Epithelial cell of prostate (primary cell): ENCODE measurements at places on chromosomes 12 and 14.

- DNase-seq: no peak
Observed at GRCh38 chr14:71475916-71476315, 456.3 kb upstream of the RGS6 start.

DNA sequence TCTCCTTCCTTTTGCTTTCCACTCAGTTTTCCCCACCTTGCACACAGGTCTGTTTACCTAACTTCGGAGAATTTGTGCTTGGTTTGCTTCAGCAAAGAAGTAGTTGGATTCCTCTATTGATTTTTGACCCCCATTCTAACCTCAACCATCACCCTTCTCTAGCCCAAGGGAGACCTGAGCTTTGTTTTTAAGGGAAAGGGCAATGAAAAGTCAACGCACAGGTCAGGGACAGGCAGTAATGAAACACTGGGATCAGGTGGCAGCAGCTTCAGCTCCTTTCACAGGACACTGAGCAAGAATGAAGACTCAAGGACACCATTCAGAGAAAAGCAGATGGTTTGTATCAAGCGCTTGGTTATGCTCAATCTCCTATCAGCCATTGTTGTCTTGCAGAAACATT is 46.9 kb upstream of the KRR1 start:
- DNase-seq: no peak

DNA sequence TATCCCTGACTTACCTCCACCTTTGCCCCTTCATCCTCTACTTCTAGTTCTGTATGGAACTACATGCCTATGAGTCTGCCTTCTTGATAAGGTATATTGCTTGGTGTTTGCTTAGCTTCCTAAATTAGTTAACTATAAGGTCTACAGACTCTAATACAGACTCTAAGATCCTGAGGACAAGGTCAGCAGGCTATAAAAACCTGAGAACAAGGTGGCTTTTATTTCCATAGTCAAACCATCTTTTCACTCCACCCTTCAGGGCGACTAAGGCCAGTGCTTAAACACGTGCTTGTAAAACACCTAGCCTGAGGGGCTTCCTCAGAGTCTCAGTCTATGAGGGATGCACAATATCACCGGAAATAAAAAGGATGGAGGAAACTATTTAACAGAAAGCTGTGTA is 36.1 kb upstream of the COL2A1 start:
- DNase-seq: no peak

- DNase-seq: no peak
Observed at GRCh38 chr12:59068436-59068835, 148.1 kb upstream of the LRIG3 start.

- DNase-seq: no peak
Observed at GRCh38 chr12:9933958-9934357, 1.8 kb upstream of the CLEC2A start.

- no peak for DNase-seq
Observed at GRCh38 chr12:32360956-32361355, 38.4 kb upstream of the FGD4 start.

- no peak for DNase-seq
Observed at GRCh38 chr12:286531-287300, 24.1 kb upstream of the SLC6A13 start.

DNA sequence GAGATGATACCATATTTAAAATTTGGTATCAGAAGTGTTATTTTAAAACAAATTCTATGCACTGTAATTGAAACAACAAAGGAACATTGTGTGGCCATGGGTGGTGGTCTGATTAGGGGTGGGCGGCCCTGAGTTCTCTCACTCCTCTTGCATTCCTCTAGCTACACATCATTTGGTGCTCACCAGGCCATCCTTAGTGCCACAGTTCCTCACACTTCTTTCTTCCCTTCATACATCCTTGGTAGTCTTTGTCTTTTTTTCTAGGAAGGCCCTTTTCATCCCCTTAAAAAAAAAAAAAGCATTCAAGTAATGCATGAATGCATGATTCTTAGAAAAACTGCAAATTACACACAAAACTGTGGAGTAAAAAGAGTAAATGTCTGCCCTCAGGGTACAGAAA is 2.4 kb upstream of the MANSC4 start:
- no peak for DNase-seq

- no peak for DNase-seq
Observed at GRCh38 chr14:27190296-27190695, 592.5 kb upstream of the NOVA1 start.

DNA sequence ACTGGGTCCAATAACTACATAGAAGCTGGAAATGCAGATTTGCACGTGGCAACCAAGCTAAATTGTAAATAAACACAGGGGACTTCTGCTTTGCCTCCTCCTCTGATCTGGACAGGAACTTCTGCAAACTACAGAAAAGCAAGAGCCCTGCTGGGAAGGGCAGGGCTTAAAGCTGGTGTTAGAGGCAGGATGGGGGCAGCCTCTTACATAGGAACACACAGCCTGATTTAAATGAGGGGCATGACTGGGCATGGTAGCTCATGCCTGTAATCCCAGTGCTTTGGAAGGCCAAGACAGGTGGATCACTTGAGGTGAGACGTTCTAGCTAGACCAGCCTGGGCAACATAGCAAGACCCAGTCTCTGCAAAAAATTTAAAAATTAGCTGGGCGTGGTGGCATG is 46.7 kb downstream of the ERH start:
- no peak for DNase-seq

DNA sequence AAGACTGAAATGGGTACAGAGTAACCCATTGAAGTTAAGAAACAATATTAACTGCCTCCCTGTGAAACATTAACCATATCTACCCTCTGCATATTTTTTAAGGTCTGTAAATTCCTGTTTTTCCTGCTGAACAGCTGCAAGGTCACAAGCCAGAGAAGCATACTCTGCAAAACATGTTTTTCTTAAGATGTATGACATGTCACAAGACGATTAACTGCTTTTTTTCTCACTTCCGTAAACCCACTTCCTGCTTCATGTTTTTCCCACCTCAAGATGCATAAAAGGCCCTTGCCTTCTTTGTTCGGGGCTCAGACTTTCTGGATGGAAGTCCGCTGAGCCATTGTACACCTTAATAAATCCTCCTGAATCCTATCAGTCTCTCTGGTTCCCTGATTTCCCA is 504.7 kb upstream of the MIS18BP1 start:
- no peak for DNase-seq

DNA sequence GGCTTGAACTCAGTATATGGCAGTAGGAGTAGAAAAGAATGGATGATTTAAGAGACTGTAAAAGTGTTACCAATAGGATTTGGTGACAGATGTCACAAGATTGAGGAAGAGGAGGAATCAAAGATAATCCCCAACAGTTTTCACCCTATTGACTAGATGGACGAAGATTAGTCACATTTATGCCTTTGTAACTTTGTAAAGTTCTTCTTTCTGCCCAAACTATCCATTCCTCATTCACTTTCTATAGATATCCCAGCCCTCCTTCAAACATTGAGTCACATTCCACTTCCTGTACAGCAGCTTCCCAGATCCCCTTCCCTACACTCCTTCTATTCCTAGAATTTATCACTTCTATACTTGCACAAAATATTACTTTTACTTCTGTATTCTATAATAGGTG is 207.9 kb downstream of the BTG1 start:
- DNase-seq: no peak

GRCh38 chr14:63465347-63465746 is 77.8 kb downstream of the PPP2R5E start:
- DNase-seq: no peak

GRCh38 chr12:53078425-53079225 is 565 bp downstream of the SPRYD3 start:
- DNase-seq: no peak

- DNase-seq: no peak
Observed at GRCh38 chr12:75644472-75645072, 133.2 kb upstream of the KRR1 start.

GRCh38 chr14:51535443-51536044 is 116.2 kb upstream of the FRMD6 start:
- no peak for DNase-seq

DNA sequence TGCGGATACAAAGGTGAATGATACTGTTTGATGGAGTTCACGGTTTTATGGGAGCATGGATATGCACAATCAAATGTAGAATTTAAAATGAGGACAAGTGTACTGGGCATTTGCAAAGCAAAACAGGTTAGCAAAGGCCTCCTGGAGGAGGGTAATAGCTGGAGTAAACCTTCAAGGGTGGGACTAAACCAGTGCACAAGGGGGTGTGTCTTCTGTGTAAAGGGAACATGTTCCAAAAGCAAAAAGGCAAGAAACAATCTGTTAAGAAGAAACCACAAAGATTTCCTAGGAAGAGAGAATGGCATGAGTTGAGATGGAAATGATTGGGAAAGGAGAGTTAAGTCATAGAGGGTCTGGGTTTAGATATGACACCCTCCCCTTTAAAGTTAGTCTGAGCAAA is 109.2 kb upstream of the SLCO1C1 start:
- DNase-seq: no peak

GRCh38 chr12:76847260-76847659 is 31.6 kb downstream of the CSRP2 start:
- no peak for DNase-seq

DNA sequence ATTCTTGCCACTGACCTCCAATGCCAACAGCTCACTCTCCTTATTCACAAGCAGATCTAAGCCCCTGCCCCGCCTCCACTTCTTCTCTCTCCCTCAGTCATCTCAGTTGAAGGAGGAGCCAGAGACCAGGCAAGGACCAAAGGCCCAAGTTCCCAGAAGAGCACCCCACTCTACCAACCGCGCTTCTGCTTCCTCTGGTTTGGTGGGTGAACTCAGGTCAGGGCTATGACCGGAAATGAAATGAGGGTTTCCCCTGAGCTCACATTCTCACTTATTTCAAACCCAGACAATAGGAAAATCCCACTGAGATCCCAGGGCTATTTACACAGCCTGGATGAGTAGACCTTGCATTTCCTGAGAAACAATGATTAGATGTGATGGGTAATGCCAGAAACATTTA is 9.9 kb downstream of the DPF3 start:
- DNase-seq: no peak

DNA sequence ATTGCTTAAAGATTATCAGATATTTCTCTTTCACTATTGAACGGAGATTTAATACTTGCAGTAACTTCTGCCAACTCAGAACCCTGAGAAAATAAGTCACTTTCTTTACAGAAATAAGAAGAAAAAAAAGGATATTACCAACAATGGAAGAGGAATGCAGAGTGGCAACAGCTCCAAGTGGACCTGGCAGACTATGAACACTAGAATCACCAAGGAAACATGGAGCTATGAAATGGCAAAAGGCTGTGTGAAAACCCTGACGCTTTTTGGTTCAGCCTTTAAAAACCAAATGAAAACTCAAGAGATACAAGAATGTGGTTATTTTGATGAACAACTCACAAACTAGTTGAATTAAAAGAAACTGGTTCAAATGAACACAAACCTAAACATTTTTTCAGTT is 17.7 kb downstream of the DTD2 start:
- DNase-seq: no peak

DNA sequence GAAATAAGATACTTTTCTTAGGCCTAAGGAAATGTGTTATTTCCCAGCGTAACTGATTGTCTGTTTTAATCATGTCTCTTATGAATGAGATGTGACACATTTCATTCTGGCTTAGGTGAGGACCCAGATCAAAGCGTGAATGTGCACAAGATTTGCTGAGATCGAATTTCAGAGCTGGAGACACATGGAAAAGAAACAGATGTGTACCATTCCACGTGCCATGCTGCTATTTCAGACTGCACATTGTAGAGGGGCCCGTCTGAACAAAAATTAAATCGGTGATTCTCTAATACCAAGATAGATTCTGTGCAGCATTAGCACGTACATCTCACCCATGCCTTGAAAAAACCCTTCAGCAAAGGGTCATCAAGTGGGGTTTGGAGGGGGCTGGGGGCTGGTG is 290.4 kb downstream of the AACS start:
- no peak for DNase-seq

- DNase-seq: no peak
Observed at GRCh38 chr12:103085541-103085940, 128.1 kb downstream of the ASCL1 start.

GRCh38 chr14:49538852-49539251 is 47.3 kb downstream of the RPS29 start:
- DNase-seq: no peak

GRCh38 chr12:91384806-91385205 is 202.2 kb upstream of the DCN start:
- DNase-seq: no peak

GRCh38 chr14:39739796-39740195 is 307.6 kb upstream of the FBXO33 start:
- no peak for DNase-seq

DNA sequence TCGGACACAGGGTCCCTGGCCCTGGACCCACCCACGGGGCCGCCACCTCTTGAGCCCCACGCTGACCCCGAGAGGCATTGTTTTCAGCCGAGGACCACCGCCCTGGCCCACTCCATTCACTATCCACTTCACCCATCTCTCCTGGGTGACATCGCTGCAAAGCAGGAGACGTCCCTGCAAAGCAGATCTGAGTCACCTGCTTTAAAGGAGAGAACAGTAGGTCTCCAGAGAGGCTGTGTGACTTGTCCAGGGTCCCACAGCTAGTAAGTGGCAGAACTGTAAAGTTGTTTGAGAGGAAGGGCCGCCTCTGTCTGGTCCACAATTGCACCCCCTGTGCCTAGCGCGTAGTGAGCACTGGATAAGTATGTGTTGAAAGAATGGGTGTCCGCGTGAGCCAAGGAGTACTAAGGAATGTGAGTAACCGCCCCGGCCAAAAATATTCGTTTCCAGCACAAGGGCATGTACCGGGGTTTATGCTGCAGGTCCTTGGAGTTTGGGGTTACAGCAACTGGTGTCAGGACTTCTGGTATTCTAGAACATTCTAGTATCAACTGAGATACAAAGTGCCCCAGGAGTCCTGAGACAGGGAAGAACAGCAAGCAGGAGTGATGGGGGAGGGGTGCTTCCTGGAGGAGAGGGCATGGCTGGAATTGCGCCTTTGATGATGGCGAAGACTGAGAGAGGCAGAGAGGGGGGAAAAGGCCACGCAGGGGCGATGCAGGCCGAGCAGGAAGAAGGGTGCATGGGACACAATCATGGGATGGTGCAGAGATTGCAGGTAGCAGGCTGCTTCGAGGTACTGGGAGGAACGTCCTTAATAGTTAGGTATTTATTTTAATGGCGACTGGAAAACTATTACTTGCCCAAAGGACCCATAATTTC is 91.1 kb downstream of the SCARB1 start:
- no peak for DNase-seq

GRCh38 chr14:24706351-24706750 is 72.4 kb upstream of the GZMB start:
- DNase-seq: no peak
